PC-9 (cell line): ENCODE measurements at places on chromosomes 7 and 10. TPM values are rescaled to one million over a fixed set of nuclear protein-coding genes. Genes with fewer than 3 reads are reported as not detected.

Gene TLL2
- 0.15 TPM in 1 of 2 replicates, not detected in the other for total RNA-seq

Gene IDI2
- not detected in 2 replicates for total RNA-seq

Gene FGFBP3
- 0.68 and 1.0 TPM in 2 replicates for total RNA-seq

Gene TAC1
- not detected in 2 replicates for total RNA-seq

Gene HOXA13
- 0.35 and 0.40 TPM in 2 replicates for total RNA-seq

Gene PTPN20
- 15.6 and 19.1 TPM in 2 replicates for total RNA-seq
